ENCODE measurements at places on chromosomes 5 and 9. TPM values are rescaled to one million over a fixed set of nuclear protein-coding genes. Genes with fewer than 3 reads are reported as not detected.

GRCh38 chr5:95892784-95893354 lies 68.8 kb downstream of the ELL2 start:
- no peak overlapping the region for H3K4me3 ChIP-seq
- no peaks in the 10 kb centered on the region for H3K4me1 ChIP-seq
- H3K27ac ChIP-seq: no peak overlapping the region
- DNase-seq: no peak
- no peaks in the 10 kb centered on the region for H3K36me3 ChIP-seq
- H3K27me3 ChIP-seq: no peaks in the 10 kb centered on the region

DNA sequence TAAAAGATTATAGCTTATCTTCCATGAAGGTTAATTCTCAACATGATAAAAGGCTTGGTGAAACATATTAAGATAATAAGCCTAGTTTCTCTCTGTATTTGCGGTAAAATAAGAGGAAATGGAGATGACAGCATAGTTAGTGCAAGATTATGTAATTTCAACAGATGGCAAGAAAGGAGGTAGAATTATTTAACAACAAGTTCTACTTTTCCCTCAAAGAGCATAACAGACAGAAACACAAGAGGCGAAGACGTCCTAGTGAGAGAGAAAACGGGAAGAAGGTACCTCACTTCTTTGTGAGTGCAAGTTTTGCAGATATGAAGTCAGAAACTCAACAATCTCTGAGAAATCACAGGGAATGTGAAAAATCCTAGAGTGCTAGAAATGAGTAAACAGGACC lies 144.8 kb upstream of the ADCY2 start:
- no peaks in the 10 kb centered on the region for H3K36me3 ChIP-seq
- H3K27ac ChIP-seq: no peak overlapping the region
- H3K27me3 ChIP-seq: no peaks in the 10 kb centered on the region

GRCh38 chr9:33166231-33167083 lies 679 bp downstream of the B4GALT1 start:
- no peaks in the 10 kb centered on the region for H3K27me3 ChIP-seq
- H3K27ac ChIP-seq: peak overlapping the region; percentile 93
- no peaks in the 10 kb centered on the region for H3K36me3 ChIP-seq
- peak overlapping the region; percentile 53 for H3K4me3 ChIP-seq
- no peak for DNase-seq

- H3K27ac ChIP-seq: no peak overlapping the region
- no peaks in the 10 kb centered on the region for H3K36me3 ChIP-seq
- DNase-seq: no peak
- H3K4me1 ChIP-seq: no peaks in the 10 kb centered on the region
- H3K27me3 ChIP-seq: no peaks in the 10 kb centered on the region
Measured at GRCh38 chr5:15442193-15442570, 57.8 kb upstream of the FBXL7 start.

GRCh38 chr9:95505072-95505716 lies 11.6 kb downstream of the PTCH1 start:
- no peaks in the 10 kb centered on the region for H3K36me3 ChIP-seq
- H3K27ac ChIP-seq: no peak overlapping the region
- H3K27me3 ChIP-seq: peaks cover 9% of the 10 kb centered on the region
- no peak for DNase-seq
- H3K4me1 ChIP-seq: peaks cover 44% of the 10 kb centered on the region
- H3K4me3 ChIP-seq: no peak overlapping the region

- H3K36me3 ChIP-seq: no peaks in the 10 kb centered on the region
- peak; percentile 82 for DNase-seq
- H3K4me1 ChIP-seq: peaks cover 31% of the 10 kb centered on the region
Measured at GRCh38 chr9:37528652-37529471, 43.1 kb downstream of the POLR1E start.

- no peak overlapping the region for H3K27ac ChIP-seq
- no peaks in the 10 kb centered on the region for H3K4me1 ChIP-seq
- H3K36me3 ChIP-seq: no peaks in the 10 kb centered on the region
- no peak for DNase-seq
Measured at GRCh38 chr5:4977416-4978110, 162.6 kb upstream of the ADAMTS16 start.

GRCh38 chr9:107856633-107857032 lies 367.1 kb upstream of the KLF4 start:
- no peaks in the 10 kb centered on the region for H3K36me3 ChIP-seq
- H3K27ac ChIP-seq: no peak overlapping the region
- no peak for DNase-seq
- H3K27me3 ChIP-seq: no peaks in the 10 kb centered on the region
- no peaks in the 10 kb centered on the region for H3K4me1 ChIP-seq

The CCDC152 gene
- 6.9 TPM for total RNA-seq

GRCh38 chr5:96474073-96474472 lies 41.0 kb upstream of the PCSK1 start:
- DNase-seq: no peak
- no peaks in the 10 kb centered on the region for H3K4me1 ChIP-seq
- H3K4me3 ChIP-seq: no peak overlapping the region
- H3K27ac ChIP-seq: no peak overlapping the region
- no peaks in the 10 kb centered on the region for H3K27me3 ChIP-seq

DNA sequence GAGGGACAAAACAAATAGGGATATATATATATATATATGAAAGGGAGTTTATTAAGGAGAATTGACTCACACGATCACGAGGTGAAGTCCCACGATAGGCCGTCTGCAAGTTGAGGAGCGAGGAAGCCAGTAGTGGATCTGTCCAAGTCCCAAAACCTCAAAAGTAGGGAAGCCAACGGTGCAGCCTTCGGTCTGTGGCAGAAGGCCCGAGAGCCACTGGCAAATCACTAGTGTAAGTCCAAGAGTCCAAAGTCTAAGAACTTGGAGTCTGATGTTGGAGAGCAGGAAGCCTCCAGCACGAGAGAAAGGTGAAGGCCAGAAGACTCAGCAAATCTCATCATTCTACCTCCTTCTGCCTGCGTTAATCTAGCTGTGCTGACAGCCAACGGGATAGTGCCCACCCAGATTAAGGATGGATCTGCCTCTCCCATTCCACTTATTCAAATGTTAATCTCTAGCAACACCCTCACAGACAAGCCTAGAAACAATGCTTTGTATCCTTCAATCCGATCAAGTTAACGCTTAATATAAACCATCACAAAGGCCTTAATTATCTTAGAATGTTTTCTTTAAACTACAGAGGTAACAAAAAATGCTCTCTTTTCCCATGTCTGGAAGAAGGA lies 23.8 kb upstream of the DAB2 start:
- DNase-seq: no peak
- H3K27ac ChIP-seq: no peak overlapping the region
- H3K36me3 ChIP-seq: no peaks in the 10 kb centered on the region
- no peaks in the 10 kb centered on the region for H3K4me1 ChIP-seq
- no peaks in the 10 kb centered on the region for H3K27me3 ChIP-seq
- H3K4me3 ChIP-seq: no peak overlapping the region

DNA sequence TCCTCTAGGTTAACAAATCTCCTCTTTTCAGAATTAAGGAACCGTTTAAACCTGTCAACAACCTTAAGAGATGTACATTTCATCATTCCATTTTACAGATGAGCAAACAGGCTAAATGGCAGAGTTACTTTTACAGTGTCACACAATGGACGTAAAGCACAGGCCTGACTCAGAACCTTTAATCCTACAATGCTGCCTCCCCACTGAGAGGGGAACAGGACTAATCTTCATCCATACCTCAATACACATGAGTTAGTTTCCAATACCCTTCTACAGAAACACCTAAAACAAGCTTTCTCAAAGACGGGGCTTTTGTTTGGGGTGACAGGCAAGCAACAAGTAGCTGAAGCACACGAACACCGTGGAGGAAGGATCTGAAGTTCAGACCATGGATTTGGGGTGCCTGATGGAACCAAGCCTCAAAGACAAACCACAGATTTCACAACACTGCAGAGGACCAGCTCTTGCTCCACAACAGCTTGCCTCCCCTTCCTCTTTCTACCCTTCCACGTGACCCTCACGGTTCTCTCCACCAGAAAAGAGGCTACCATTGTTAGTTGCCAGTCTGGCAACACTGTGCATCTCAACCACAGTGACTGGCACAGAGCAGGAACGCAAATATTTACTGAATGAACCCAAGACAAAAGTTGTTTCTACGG lies 1.8 kb downstream of the RNF130 start:
- no peaks in the 10 kb centered on the region for H3K27me3 ChIP-seq
- H3K27ac ChIP-seq: no peak overlapping the region
- DNase-seq: no peak
- peaks cover 22% of the 10 kb centered on the region for H3K4me1 ChIP-seq
- H3K4me3 ChIP-seq: no peak overlapping the region

DNA sequence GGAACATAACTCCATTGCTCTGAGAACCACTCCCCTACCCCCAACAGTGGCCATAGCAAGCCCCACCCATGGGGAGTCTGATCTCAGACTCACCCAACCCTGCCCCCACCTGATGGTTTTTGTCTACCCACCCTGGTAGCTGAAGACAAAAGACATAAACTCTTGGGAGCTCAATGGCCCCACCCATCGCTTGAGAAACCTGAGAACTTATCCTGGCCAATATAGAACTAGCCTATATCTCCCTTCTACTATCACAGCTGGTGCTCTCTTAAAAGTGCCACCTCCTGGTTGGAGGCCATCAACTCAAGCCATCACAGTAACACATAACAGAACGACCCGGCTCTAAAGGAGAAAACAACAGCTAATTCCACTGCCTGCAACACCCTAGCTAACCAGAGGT lies 47.9 kb upstream of the SNAPC3 start:
- no peaks in the 10 kb centered on the region for H3K36me3 ChIP-seq
- no peaks in the 10 kb centered on the region for H3K4me1 ChIP-seq
- DNase-seq: no peak
- no peak overlapping the region for H3K4me3 ChIP-seq
- no peaks in the 10 kb centered on the region for H3K27me3 ChIP-seq

- H3K4me1 ChIP-seq: no peaks in the 10 kb centered on the region
- H3K36me3 ChIP-seq: no peaks in the 10 kb centered on the region
- no peak for DNase-seq
- no peaks in the 10 kb centered on the region for H3K27me3 ChIP-seq
- H3K27ac ChIP-seq: no peak overlapping the region
Measured at GRCh38 chr5:125054146-125054545, 307.7 kb upstream of the ZNF608 start.

The COL27A1 gene
- total RNA-seq: 1.3 TPM

DNA sequence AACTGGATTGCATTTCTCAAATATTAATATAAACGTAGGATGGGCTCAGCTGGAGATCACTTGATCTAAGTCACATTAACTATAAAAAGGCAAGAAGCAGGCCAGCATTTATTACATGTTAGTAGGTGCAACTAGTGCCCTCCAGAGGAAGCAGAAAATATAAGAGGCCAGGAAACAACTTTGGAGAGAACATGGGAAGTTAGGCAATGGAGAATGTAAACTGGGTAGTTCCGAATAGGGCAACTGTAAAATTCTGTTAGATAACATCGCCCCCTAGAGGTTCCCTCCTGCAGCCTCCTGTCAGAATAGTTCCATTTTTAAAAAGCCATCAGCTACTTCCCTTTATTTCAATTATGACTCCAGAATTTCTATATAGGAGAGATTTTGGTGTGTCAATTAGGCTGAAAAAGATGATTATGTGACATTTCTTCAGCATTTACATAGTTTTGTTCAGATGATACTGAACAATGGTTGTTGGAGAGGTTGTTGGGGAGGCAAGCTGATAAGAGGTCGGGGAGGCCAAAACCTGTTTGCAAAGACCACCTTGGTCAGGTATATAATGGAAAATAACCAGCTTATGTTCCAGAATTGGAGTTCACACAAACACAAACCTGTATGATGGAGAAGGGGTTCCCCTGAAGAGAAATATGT lies 22.4 kb downstream of the CCL28 start:
- peak; percentile 45 for DNase-seq
- H3K27me3 ChIP-seq: no peaks in the 10 kb centered on the region
- peaks cover 11% of the 10 kb centered on the region for H3K4me1 ChIP-seq
- no peak overlapping the region for H3K27ac ChIP-seq
- H3K4me3 ChIP-seq: no peak overlapping the region

The C9orf78 gene
- 95.5 TPM for total RNA-seq

DNA sequence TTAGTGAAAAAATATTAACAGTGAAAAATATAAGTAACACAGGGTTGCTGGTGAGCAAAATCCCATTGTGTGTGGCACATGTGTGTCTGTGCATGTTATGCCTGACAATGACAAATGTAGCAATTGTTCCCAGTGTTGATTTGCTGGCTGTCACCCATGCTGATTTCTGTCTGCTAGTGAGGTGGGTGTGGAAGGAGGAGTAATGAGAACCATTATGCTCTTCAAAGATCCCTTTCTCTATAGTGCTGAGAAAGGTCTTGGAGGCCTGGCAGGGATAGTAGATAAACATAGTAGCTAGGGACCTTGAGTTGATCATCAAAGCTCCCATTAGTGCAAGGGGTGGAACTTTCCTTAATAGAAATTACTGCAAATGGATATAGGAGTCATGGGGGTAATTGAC lies 152.5 kb upstream of the CLINT1 start:
- no peak for DNase-seq
- H3K27ac ChIP-seq: no peak overlapping the region
- H3K4me3 ChIP-seq: no peak overlapping the region

DNA sequence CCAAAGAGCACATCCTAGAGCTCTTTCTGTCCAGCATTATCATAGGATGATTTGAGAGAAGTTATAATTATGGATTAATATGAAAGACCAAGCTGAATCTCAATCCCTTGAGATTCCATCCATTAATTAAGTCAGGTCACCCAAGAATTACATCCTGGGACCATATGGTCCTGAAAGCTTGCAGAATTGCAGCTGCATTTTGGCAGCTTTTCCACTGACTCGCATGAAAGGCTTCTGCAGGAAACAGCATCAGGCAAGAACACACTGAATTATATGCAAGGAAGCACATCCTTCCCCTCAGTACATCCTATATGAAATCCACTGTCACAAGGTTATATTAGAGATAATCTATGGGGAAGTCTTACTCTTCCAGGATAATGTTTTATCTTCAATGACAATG lies 109.1 kb upstream of the CTNND2 start:
- H3K36me3 ChIP-seq: no peaks in the 10 kb centered on the region
- H3K4me1 ChIP-seq: no peaks in the 10 kb centered on the region
- no peaks in the 10 kb centered on the region for H3K27me3 ChIP-seq
- H3K4me3 ChIP-seq: no peak overlapping the region

DNA sequence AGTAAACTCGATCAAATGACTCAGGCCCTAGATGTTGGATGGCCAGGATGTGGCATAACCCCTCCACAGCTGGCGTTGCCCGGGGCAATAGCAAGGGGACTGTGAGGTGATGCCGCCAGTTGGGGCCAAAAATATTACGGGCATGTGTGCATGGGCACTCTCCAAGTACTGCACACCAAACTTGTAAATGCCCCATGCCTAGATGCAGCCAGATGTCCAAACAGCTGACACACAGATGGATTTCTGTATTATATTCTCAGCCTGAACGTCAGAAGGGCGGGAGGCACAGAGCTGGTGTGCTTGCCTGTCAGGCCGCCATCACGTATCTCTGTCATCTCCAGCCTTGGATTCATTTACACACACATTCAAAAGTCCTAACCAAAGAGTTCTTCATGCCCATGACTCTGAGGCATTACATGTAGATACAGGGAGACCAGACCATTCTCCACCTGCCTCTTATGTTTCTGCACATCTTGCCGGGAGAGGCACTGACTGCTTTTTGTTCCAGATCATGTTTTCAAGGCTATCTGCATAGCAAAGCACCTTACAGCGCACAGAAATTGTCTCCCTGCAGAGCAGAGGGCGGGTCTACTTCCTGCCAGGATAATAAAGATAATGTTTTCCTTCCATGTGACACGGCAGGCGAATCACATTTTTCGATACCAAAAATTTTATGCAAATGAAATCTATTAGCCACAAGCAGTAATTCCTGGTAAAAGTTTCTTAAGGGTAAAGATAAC lies 200.9 kb upstream of the ADAMTS16 start:
- no peak overlapping the region for H3K27ac ChIP-seq
- no peaks in the 10 kb centered on the region for H3K36me3 ChIP-seq
- H3K4me3 ChIP-seq: no peak overlapping the region
- no peaks in the 10 kb centered on the region for H3K27me3 ChIP-seq
- H3K4me1 ChIP-seq: no peaks in the 10 kb centered on the region
- no peak for DNase-seq
